ENCODE measurements at places on chromosomes 7 and 10. TPM values are rescaled to one million over a fixed set of nuclear protein-coding genes. Genes with fewer than 3 reads are reported as not detected.

DNA sequence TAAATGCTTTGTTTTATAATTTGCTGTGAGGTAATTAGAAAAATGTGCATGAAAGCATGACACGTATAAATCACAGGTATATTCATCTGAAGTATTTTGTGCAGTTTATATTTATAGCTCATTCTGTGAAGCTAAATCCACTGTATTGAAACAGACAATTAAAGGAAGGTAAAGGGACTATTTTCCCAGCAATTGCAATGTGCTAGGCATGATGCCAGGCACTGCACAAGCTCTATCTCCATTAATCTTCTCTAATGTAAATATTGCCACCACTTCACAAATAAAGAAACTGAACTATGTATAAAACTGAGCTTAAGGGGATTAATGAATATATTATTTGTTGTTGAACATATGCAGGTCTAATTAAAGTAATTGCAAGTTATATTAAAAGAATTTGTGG, 1012.5 kb downstream of the NRG3 start:
- DNase-seq = no peak

GRCh38 chr10:103770139-103770538, 85.2 kb downstream of the SH3PXD2A start:
- DNase-seq = no peak

DNA sequence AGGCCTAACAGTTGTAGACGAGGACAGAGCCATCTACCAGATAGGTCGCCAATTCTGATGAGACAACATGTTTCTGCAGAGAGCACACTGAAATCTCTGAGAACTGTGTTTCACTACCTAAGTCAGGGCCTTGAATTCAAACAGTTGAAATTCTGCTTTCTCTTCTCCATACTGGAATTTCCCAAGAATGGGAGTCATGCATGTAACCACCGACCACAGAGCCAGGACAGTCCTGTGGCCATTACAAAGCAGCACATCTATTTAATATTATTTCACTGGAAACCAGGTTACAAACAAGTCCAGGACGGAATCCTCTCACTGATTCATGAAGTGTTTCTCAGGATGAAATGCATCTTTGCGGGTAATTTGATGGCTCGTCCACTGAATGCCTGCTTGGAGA, 62.0 kb upstream of the ST8SIA6 start:
- DNase-seq = no peak

- DNase-seq = no peak
These were observed 48.7 kb downstream of the VIPR2 start for GRCh38 chr7:159095979-159096411.

DNA sequence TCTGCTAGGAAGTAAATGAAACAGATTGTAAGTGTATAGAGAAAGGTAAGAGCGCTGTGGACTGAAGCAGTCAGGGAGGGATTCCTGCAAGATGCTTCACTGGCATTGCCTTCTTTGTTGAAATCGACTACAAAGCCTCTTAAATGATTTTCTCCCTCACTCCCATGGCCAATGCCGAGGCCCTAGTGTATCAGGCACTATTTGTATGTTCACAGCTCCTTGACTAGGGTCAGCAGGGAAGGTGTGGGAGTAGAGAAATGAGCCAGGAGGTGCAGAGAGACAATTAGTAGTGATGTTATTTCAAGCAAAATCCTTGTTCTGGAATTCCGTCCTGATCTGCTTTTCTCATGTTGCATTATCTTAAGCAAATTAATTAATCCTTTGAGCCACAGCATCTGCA, 22.9 kb upstream of the DUSP5 start:
- no peak for DNase-seq

- DNase-seq = no peak
These were observed 18.5 kb downstream of the SHH start for GRCh38 chr7:155793720-155794119.

DNA sequence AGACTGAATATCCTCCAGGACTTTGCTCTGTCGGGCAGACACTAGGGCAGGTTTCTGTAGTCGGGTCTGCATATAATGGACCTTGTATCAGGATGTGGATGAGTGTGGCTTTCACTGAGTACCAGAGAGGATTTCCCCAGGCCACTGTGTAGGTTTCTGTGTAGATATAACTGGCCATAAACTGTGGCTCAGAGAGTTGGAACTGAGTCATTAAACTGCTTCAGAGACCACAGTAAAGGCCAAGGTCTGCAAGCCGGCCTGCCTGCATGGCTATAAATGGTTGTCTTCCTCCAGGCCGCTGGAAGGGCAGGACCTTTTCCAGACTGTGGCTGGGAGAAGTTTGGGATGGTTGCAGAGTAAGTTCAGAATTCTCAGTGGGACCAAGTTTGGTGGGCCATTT, 16.9 kb downstream of the ZNF92 start:
- DNase-seq = no peak

DNA sequence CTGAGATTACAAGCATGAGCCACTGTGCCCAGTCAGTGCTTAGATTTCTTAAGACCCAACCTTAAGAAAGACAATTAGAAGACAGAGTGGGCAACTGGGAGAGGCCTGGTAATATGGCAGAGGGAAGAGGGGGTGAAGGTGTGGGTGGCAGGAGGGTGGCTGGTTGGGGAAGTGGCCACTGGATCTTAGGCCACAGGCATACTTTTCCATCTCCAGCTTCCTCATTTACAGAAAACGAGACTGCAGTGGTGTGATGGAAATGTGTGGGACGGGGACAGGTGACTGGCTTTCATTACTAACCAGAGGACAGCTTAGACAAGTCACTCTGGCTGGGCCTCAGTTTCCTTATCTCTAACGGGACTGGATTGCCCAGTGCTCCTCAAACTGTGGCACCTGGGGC, 1.0 kb upstream of the FFAR4 start:
- no peak for DNase-seq

GRCh38 chr10:60806921-60807320, 28.6 kb downstream of the CDK1 start:
- DNase-seq = no peak

GRCh38 chr7:48004032-48004431, 24.6 kb upstream of the HUS1 start:
- DNase-seq = no peak

GRCh38 chr10:119393019-119393418, 149.5 kb downstream of the RGS10 start:
- DNase-seq = no peak

DNA sequence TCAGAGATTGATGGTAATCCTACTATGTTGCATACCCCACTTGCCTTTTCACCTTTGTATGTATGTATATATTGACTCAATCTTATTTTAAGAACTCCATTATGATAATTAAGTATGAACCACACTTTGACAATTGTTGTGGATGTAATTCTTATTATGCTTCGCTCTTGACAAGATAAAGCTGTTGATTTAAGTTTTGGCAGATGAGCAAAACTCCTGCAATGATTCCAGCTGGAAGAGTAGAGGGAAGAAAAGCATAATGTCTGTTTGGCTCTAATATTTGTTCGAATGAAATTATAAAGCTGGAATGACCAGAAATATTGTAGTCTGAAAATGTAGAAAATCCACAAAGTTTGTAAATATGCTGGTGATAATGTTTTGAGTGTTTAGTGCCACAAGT, 83.8 kb upstream of the AKR1E2 start:
- DNase-seq = no peak

- no peak for DNase-seq
These were observed 12.3 kb downstream of the CFAP46 start for GRCh38 chr10:132929953-132930548.

- DNase-seq = no peak
These were observed 95.6 kb downstream of the NEURL1 start for GRCh38 chr10:103589074-103589630.

DNA sequence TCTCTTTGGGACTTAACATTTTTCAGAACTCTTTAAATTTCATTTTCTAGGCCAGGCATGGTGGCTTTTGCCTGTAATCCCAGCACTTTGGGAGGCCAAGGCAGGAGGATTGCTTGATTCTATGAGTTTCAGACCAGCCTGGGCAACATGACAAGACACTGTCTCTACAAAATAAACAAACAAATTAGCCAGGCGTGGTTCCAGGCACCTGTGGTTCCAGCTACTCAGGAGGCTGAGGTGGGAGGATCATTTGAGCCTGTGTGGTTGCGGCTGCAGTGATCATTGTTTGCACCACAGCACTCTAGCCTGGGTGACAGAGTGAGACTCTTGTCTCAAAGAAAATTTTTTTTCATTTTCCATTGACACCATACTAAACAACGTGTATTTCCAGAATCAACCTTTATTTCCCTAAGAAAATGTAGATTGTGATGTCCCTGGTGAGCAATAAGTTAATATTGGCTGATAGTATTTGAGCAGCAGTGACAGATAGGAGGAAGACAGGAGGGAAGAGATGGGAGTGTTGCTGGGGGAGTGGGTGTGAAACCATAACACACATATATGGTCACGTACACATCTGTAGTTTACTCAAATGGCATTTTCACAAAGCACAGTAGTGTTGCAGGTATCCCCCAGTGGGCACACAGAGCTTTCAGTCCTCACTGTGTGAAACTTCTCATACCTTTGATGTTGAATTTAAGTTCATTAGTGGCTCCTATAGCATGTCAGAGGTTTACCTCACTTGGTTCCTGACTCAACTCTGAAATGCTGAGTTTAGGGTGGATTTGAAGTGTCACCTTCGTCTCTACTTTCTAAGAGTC, 205.6 kb downstream of the AUTS2 start:
- no peak for DNase-seq

GRCh38 chr7:33101906-33102305, 7.3 kb downstream of the RP9 start:
- no peak for DNase-seq

DNA sequence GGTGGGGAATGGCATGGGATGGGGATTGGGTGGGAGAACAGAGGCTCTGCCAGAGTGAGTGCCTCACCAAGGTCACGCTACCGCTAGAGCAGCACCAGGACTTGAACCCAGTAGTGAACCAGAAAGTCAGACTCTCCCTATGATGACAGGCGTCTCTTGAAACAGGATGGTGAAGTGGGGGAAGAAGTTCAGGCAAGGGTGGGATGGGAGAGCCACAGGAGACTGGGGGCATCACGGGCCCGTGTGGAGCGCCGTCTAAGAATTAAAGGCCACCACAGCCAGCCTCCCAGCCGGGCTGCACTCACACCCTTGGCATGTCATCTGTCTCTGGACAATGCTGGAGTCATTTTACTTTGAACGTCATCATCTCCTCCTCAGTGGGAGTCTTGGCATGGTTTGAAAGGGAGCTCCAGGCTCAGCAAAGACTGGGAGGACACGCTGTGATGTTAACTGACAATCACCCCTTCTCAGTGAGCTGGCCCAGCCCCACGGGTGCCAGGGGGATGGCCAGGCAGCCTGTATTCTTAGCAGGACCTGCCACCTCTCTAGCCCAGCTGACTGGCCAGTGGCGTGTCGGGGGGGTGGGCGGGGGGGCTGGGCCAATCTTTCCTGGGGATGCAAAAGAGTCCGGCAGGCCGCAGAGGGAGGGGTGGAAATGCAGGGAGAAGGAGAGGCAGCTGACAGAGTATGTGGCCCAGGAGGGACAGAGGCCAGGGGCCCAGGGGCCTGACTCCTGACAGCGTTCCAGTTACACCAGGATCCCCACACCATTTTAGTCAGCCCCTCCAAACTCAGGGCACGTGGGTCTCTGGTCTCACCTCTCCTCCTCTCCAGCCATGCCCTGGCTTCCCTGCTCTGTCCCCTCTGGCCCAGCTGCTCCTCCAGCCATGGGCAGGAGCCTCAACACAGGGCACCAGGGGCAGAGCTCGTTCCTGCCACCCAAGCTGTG, 96.2 kb downstream of the VOPP1 start:
- DNase-seq = no peak

DNA sequence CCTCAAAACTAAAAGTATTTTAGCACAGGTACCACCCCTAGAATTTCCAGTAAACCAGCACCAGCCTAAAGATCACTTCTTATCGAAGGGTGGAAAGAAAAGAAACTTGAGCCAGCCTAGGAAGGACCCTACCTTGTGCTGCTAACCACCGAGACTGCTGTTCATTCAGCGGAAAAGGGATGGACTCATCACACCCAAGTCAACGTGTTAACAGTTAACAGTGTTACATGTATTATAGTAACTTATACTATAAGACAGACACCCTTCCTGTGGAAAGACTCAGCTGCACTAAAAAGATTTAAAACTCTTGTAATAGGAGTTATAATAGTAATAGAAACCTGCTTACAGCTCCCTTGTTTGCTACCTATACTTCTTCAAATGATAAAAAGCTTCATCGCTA, 39.8 kb downstream of the MINDY4 start:
- DNase-seq = no peak

GRCh38 chr10:72107325-72108003, 19.1 kb upstream of the SPOCK2 start:
- DNase-seq = no peak

DNA sequence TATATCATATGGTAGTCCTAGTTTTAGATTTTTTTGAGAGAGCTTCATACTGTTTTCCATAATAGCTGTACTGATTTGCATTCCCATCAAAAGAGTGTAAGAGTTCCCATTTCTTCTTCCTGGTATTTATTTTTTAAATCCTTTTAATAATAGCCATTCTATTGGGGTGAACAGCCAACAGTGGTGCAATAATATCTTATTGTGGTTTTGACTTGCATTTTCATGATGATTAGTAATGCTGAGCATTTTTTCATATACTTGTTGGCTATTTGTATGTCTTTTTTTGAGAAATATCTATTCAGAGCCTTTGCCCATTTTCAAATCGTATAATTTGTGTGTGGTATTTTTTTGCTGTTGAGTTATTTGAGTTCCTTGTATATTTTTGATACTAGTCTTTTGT, 167.4 kb downstream of the FZD1 start:
- DNase-seq = no peak

DNA sequence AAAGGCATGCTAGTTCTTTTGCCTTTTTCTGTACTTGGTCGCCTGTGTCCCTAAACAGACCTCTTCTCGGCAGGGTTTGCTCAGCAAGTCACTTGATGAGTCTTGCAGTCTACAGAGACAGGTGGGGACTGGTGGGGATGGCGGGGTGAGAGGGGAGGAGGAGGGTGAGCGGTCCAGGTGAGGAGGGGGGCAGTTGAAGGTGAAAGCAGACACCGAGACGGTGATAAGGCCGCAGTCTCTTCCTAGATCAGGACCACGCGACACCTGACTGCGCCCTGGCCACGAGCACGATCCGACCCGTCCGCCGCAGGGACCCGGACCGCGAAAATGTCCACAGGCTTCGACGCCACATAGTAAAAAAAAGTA, 566 bp downstream of the ASNS start:
- DNase-seq = no peak

- DNase-seq = no peak
These were observed 43.6 kb downstream of the NKX6-2 start for GRCh38 chr10:132742167-132742836.

DNA sequence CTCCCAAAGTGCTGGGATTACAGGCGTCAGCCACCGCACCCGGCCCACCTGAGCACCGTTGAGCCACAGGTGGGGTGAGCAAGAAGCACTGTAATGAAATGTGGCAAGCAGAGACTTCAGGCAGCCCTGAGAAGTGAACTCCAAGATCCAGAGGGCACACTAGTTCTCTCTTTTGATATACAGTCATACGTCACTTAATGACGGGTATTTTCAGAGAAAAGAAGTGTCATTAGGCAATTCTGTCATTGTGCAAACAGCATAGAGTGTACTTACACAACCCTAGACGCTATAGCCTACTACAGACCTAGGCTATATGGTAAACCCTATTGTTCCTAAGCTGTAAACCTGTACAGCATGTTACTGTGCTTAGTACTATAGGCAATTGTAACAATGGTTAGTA, 7.9 kb downstream of the PANK1 start:
- DNase-seq = no peak

SLC39A12 gene
- total RNA-seq = 0.10 TPM

FKBP14 gene
- total RNA-seq = 15.1 TPM

TBL2 gene
- total RNA-seq = 22.4 TPM

CDH23 gene
- total RNA-seq = 0.54 TPM

CYP2C8 gene
- 0.87 TPM for total RNA-seq

CTAGE4 gene
- total RNA-seq = 3.3 TPM

TDRD1 gene
- 0.18 TPM for total RNA-seq

SRPK2 gene
- total RNA-seq = 70.5 TPM

PRLHR gene
- not detected for total RNA-seq

AGMO gene
- not detected for total RNA-seq

Data from endothelial cell (in vitro differentiated cells).